ENCODE measurements at places on chromosomes 1 and 21.

DNA sequence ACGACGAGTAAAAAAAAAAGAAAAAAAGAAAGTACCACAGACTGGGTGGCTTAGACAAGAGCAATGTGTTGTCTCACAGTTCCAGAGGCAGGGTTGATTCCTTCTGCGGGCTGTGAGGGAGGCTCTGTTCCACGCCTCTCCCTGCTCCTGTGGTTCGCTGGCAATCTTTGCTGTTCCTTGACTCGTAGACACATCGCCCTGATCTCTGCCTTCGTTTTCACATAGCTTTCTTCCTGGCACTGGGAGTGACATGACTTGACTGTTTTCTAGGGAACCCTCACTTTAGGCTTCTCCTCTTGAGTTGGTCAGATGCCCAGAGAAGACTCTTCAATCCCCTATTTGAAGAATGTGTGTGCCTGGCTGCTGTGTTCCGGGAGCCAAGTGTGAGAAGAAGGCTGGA, 133.6 kb downstream of the TM2D1 start:
- no peak for DNase-seq

GRCh38 chr1:193543259-193543658, 356.8 kb upstream of the B3GALT2 start:
- no peak for DNase-seq

- no peak for DNase-seq
These were observed 26.5 kb downstream of the CAP1 start for GRCh38 chr1:40067023-40067422.

- DNase-seq: no peak
These were observed 69.3 kb downstream of the ERG start for GRCh38 chr21:38429011-38429410.

- no peak for DNase-seq
These were observed 96.5 kb upstream of the CD34 start for GRCh38 chr1:208007319-208007937.

DNA sequence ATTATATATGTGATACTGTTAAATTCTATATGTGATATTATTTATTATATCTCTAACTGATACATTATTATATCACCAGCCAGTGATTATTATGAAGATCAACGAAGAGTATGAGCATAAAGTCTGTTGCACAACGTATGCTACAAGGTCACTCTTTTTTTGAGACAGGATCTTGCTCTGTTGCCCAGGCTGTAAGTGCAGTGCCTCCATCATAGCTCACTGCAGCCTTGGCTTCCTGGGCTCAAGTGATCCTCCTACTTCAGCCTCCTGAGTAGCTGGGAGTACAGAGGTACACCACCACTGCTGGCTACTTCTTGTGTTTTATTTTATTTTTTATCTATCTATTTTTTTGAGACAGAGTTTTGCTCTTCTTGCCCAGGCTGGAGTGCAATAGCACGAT, 14.0 kb upstream of the EPHB2 start:
- no peak for DNase-seq

- no peak for DNase-seq
These were observed 207.2 kb downstream of the PBX1 start for GRCh38 chr1:164765992-164766720.

DNA sequence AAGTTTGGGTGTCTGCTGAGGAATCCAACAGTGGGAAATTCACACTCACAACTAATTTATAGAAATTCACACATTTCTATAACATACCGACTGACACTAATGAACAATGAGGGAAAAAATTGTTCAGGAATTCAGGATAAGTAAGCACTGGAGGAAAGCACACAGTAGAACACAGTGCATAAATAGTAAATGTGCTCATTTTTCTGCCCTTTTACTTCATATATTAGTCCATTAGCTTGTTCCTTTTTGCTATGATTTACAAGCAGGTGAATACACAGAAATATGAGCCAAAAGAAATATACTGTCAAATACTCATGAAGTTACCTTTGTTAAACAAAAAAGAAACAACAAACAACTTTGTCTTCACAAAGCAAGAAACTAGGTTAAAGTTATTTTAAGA, 11.3 kb downstream of the NRIP1 start:
- DNase-seq: no peak
